ENCODE measurements at places on chromosomes 16 and 17.

- no peak for DNase-seq
Observed at GRCh38 chr16:75527825-75528299, 8.0 kb downstream of the CHST5 start.

- no peak for DNase-seq
Observed at GRCh38 chr17:9364837-9365430, 210.7 kb downstream of the STX8 start.

GRCh38 chr16:68373528-68374245 lies 62.9 kb downstream of the PRMT7 start:
- no peak for DNase-seq

GRCh38 chr17:12983991-12984884 lies 33.6 kb downstream of the ELAC2 start:
- DNase-seq, result no peak

DNA sequence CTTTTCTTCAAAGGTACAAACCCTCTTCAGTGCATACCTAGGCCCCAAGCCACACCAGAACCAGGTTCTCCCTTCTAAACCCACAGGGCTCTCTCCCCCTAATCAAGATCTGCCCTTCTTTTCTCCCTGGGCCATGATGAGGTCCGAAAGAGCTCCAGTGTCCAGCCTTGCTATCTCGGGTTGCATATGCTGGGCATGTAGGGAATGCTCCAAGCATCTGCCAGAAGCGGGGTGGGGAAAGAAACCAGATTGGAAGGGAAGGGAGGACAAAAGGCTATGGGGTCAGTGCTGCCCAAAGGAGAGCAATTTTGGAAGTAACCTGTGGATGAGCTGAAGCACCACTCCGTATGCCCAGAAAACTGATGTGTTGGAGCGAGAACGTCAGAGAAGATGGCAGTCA lies 2.3 kb downstream of the CTDNEP1 start:
- no peak for DNase-seq

DNA sequence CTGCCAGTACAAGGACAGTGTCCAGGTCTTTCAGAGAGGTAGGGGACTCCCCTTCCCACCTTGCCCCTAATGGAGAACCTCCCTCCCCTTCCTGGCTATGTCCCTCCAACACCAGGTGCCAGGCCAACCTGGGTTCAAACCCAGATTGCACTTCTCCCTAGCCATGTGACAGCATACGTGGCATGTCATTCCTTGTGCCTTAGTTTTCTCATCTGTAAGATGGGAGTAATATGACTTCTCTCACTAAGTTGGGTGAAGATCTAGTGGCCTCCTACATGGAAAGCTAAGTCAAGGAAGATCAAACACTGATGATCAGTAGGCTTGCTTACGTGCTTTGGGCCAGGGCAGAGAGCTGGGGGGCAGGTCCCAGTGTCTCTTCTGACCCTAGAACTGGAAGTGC lies 8.8 kb downstream of the FCSK start:
- DNase-seq, result no peak

- no peak for DNase-seq
Observed at GRCh38 chr16:4016658-4017057, 99.6 kb downstream of the ADCY9 start.

- DNase-seq, result no peak
Observed at GRCh38 chr17:62665599-62665998, 38.1 kb downstream of the MRC2 start.

DNA sequence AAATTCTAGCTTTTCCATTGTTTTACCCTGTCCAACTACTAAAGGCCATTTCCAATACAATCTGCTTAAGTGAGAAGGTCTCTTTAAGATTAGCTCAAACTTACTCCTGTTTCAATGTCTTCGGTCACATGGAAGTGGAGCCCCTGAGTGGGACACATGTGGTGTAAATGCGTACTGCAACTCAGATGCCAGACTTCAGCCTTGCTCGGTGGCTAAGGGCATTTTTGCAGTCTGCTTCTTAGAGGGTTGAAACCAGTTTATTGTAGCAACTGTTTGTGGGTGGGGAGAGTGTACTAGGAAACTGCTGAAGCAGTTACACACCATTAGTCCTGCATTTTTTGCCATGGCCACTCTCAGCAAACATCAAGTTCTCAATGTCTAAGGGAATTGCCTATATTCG lies 140.6 kb downstream of the PARN start:
- DNase-seq, result no peak

DNA sequence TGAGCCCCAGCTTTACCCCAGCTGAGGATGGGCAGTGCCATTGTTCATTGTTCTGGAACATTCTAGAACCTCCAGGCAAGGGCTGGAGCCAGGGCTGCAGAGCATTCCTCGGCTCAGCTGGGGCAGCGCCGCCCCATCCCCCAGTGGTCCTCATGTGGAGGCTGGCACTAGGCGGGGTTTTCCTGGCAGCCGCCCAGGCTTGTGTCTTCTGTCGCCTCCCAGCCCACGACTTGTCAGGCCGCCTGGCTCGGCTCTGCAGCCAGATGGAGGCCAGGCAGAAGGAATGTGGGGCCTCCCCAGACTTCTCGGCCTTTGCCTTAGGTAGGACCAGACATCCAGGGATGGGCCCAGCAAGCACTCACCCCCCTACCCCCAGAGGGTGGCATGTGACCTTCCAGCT lies at the start of gene TMEM95:
Gene TMEM95, plus strand, starts transcription at position 104 of the 400 bp plus-strand sequence. Its CDS starts 49 bp downstream, at position 153.
- no peak for DNase-seq
